Peyer's patch (tissue), 4 donors: ENCODE measurements at places on chromosomes 2 and 18. TPM values are rescaled to one million over a fixed set of nuclear protein-coding genes. Genes with fewer than 3 reads are reported as not detected.

SAG gene
- total RNA-seq = not detected

- H3K4me3 ChIP-seq = no peak overlapping the region
- no peak for DNase-seq
- H3K27ac ChIP-seq = no peak overlapping the region
- H3K4me1 ChIP-seq = no peaks in the 10 kb centered on the region
- no peaks in the 10 kb centered on the region for H3K27me3 ChIP-seq
- no peaks in the 10 kb centered on the region for H3K36me3 ChIP-seq
Observed at GRCh38 chr2:11513319-11513718, 20.5 kb upstream of the GREB1 start.

- DNase-seq = no peak
- no peaks in the 10 kb centered on the region for H3K27me3 ChIP-seq
Observed at GRCh38 chr18:59359576-59359952, 499 bp upstream of the LMAN1 start.

- no peaks in the 10 kb centered on the region for H3K27me3 ChIP-seq
- no peak overlapping the region for H3K27ac ChIP-seq
- DNase-seq = no peak
Observed at GRCh38 chr18:25360301-25360899, 8.4 kb upstream of the ZNF521 start.

DNA sequence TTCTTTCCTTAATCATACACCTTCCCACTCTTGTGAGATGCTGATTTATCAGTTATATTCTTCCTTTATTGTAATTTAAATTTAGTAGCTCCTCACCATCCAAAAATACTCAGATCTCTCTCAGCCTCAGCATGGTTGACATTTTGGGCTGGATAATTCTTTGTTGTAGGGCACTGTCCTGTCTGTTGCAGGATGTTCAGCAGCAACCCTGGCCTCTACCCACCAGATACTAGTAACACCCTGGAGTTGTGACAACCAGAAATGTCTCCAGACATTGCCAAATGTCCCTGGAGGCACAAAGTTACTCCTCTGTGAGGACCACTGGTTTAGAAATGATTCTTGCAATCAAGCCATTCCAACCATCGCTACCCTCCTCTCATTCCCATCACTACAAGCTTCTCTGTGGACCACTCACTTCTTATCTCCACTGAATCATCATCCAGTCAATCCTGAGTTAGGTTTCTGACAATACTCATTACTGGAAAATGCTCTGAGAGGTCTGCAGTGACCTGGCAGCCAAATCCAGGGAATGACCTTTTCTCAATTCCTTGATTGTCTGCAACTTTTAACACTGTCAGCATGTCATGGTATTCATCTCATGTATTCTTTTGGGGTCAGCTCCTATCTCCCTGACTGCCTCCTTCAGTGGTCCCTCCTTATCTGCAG, 43.3 kb downstream of the OSBPL6 start:
- no peak for DNase-seq
- no peak overlapping the region for H3K4me3 ChIP-seq

- no peak for DNase-seq
- no peak overlapping the region for H3K27ac ChIP-seq
Observed at GRCh38 chr18:32351032-32351431, 119.7 kb downstream of the GAREM1 start.

DNA sequence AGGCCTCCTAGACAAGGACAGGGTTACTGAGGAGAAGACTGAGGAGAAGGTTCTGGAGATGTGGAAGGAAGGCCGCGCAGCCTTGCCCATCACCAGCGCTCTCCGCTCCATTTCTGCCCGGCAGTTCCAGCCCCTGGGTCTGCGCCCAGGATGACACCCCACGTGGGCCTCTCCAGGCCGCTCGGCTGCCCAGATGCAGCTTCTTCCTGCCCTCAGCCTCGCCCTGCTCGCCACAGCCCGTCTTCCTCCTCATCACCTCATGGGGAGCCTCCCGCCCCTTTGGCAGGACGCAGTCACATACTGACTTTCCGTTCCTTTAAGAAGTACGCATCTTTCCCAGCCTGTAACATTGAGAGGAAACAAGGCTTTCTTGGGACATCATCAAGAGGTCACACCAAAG, 37.1 kb downstream of the SNTG2 start:
- H3K4me3 ChIP-seq = no peak overlapping the region
- no peaks in the 10 kb centered on the region for H3K27me3 ChIP-seq
- DNase-seq = no peak
- no peaks in the 10 kb centered on the region for H3K4me1 ChIP-seq
